Lung (tissue), 17 donors: ENCODE measurements at places on chromosomes 12 and 14.

GRCh38 chr14:100165376-100165775 lies 5.9 kb upstream of the DEGS2 start:
- peak; percentile 52 for DNase-seq

GRCh38 chr12:19010726-19011125 lies 118.8 kb upstream of the PLEKHA5 start:
- no peak for DNase-seq

- no peak for DNase-seq
Measured at GRCh38 chr14:88379706-88380343, 5.6 kb upstream of the SPATA7 start.

DNA sequence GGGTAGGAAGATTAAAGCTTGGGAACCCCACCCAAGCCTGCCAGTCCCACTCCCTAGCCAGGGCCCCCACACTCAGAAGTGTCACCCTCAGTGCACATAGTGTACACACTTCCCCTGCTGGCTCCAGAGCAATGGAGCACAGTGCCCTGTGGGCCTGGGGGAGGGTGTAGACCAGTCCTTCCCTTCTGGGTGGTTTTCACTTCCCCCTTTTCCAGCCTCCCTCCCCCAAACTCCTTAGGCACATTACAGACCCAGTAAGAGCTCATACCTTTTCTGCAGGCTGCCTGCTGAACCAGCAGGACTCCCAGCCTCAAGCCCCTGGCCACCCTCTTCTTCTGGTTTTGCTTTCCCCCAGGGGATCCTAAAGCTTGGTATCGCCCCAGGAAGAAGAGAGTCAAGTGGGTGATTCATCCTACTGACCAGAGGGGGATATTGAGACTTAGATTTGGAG lies at the start of gene ZNF385A:
TSS of gene ZNF385A (minus strand) at position 143 of the 451 bp plus-strand sequence. CDS start 219 bp downstream, outside the sequence.
- DNase-seq: no peak

DNA sequence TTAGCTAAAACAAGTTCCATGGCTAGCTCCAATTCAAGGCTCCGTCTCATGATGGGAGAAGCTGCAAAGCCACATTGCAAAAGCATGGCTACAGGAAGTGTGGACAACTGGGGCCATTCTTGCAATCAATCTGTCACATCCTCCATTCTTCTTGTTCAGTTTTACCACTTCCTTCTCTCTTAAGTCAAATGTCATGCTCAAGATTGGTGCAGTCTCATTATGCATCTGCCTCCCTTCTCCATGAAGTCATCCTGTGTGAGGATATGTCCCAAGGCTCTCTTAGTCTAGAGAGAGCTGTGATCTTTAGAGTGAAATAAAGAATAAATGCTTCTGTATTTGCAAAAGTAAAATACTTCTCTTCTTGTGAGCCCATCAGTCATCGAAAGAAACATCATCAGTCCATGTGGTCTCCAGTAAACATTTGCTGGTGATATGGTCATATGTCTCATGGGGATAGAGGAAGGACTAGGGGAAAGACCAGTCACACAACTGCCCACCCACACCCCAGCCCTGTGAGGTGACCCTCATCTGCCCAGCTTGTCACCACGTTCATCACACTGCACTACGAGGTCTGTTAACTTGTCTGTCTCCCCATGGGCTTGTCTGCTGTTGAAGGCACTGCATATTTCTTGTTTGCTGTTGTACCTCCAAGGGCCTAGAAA lies 303.0 kb downstream of the NUAK1 start:
- DNase-seq: no peak

GRCh38 chr12:104414581-104415341 lies 42.0 kb upstream of the CHST11 start:
- no peak for DNase-seq

DNA sequence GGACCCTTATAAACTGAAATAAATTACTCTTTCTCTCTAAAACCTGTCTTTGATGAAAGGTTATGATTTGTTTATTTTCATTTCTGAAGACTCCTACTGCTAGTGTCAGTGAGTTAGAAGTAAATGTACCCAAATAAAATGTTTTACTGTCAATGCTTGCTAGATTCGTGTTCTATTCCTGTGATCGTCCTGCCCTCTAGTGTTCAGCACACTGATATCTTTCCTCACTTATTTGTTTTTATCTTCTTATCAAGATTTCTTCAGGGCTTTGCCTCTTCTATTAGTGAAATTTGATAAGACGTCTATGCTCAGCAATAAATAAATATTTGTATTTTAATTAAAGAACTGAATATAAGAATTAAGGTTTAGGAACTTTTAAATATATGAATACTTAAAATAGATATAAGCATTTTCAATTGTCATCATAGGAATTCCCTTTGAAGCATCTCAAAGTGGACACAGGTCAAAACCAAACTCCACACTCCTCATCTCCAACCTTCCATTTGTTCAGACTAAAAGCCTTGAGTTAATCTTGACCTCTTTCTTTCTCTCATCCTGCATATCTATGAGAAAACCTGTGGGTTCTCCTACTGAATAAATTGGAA lies 75.8 kb downstream of the C12orf50 start:
- peak; percentile 75 for DNase-seq

DNA sequence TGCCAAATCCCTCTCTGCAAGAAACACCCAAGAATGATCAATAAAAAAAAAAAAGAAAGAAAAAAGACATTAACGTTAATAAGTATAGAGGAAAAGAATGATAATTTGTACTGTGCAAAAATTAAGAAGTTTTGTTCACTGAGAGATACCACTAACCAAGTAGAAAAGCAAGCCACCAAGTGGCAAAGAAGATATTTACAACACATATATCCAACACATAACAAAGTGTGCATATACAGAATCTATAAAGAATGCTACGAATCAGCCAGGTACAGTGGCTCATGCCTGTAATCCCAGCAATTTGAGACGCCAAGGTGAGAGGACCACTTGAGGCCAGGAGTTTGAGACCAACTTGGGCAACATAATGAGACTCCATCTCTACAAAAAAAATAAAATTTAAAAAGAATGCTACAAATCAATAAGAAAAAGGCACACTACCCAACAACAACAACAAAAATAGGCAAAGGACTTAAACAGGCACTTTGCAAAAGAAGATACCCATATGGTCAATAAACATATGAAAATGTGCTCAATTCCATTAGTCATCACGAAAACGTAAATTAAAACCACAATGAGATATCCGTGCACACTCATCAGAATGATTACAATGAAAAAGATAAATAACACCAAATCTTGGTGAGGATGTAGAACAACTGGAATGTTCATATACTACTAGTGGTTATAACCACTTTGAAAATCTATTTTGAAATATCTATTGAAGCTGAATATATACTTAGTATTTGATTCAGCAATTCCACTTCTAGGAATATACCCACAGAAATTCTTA lies 19.8 kb downstream of the GALNT4 start:
- no peak for DNase-seq
